ENCODE measurements at places on chromosomes 6 and 20.

DNA sequence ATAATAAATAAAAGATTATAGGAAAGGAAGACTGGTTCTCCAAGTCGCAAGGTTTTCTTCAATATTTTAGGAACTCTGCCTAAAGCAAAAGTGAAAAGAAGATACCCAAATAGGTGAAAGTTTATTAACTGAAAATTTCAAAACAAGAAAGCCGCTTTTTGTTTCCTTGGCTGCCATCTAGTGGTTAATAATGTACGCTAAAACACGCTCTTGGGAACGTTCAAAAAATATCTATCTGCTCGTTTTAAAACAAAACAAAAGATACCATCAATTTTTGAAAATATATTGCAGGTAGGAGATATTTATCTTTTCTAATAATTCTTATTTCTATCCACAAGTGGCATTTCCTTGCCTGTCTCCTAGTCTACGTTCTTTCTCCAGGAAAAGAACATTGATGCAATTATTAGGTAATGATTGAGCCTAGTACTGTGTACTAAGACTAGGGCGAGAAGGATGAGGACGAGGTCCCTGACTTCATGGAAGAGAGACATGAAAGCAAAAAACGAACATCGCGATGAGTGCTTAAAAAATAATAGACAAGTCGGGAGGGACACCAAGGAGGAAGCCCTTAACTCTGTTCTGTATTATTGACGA, 97.2 kb downstream of the SPTLC3 start:
- peak; percentile 10 for DNase-seq

DNA sequence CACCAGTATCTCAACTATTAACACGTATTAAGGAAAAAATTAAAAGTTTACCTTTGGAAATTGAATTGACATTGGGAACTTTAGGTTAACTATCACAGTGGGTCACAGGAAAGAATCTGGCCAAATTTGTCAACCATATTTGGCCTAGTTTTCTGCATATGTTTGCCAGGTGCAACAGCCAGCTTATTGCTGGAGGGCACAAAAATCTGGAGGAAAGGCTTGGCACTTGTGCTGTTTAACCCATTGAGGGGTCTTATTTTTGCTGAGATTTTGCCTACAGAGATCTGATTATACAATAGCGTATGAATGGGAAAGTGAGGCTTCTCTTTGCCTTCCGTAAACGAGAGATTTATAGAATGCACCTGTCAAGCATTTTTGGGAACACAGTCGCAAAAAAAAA, 190.4 kb downstream of the PRL start:
- no peak for DNase-seq

GRCh38 chr6:75481394-75481793, 12.2 kb downstream of the FILIP1 start:
- no peak for DNase-seq

GRCh38 chr6:52634211-52634610, 36.7 kb upstream of the TMEM14A start:
- DNase-seq, result no peak

DNA sequence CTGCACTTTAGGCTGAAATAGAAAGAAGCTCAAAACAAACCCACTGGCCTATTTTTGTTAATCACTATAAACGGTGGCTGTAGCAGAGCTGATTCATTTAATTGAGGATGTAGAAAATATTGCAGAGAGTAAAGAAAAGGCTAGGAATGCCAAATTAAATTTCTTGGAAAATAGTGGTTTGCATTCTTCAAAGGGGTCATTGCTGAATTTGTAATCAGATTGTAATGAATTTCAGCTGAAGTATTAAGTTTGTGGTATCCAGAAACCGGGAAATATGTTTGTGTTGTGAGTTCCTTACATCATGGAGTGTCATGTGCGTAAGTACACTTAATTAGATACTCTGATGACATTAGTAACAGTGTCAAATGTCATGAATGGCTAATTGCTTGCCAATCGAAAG, 203.0 kb downstream of the SAMD5 start:
- DNase-seq, result no peak

DNA sequence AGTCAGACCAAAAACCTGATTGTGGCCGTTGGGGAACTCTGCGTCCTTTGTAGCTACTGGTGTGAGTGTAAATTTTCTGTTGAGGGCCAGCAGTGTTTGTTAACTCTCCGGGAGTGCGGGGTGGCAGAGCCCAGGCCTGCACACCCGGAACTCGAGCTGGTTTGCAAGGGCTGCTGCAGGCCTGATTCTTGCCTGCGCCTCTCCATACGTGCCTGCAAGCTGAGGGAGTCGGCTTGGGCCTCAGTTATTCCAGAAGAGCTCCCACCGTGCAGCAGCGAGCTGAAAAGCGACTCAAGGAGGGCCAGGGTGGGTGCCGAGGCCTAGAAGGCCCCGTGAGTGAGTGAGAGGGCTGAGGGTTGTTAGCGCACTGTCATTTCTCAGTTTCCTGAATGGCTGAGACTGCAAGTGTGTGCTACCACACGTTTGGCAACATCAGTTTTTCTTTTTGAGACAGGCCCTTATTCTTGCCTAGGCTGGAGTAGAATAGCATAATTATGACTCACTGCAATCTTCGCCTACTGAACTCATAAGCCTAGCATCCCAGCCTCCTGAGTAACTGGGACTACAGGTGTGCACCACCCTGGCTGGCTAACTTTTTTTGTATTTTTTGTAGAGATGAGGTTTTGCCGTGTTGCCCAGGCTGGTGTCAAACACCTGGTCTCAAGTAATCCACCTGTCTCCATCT, 33.9 kb upstream of the KIF13A start:
- no peak for DNase-seq

DNA sequence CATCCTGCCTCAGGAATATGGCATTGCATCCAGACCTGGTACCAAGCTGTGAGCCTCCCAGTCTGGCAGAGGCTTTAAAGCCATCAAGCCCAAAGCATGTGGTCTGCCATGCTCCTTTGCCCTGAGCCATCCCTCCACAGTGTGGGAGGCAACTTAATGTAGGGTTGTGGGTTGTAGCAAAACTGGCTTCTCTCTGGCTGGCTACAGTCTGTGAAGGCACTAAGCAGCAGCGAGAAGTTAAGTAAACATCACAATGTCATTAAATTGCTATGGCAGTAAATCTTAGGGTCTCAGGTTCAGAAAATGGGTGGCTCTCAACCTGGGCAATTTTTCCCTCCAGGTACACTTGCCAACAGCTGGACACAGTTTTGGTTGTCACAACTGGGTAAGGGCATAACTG, 472.9 kb downstream of the PREX1 start:
- no peak for DNase-seq

DNA sequence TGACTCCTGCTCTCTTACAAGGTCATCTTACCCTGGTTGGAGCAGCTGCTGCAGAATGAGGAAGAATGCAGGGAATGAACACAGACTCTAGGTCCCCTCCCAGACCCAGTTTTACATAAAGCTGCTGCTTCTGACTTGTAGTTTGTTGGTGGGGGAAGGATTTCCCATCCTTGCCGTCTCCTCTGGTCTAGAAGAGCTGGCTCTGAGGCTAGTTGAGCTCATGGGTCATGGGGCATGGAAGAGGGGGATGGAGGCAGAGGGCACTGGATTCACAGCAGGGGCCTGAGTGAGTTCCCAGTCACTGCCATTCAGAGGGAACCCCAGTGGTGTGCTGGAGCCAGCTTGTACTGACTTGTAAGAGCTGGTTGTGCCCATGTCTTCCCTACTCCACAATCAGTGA, 9.2 kb upstream of the GUCA1A start:
- no peak for DNase-seq

GRCh38 chr6:10363911-10364310, 51.0 kb downstream of the TFAP2A start:
- DNase-seq, result no peak

DNA sequence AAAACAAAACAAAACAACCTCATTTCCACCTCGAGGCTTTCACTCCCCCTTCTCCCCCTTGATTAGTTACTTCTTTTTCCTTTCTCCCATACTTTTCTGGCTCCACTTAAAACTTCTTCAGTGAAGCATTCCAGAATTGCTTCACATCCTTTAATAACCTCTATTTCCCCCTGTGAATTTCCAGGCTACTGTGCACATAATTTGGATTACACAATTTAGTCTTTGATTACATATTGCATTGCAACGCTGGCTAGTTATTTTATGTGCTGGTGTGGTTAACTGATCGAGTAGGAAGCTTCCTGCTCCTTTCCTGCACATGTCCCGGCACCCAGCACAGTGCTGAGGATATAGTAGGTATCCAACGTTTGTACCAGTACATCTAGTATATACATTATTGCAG, 28.1 kb upstream of the EEF1E1 start:
- no peak for DNase-seq

- no peak for DNase-seq
Measured at GRCh38 chr6:4665489-4666417, 110.5 kb upstream of the CDYL start.

- no peak for DNase-seq
Measured at GRCh38 chr20:37490663-37491350, 30.2 kb upstream of the NNAT start.

GRCh38 chr6:35486005-35486925, 10.6 kb downstream of the TEAD3 start:
- DNase-seq, result no peak

- no peak for DNase-seq
Measured at GRCh38 chr6:109962271-109962670, 15.8 kb upstream of the GPR6 start.

DNA sequence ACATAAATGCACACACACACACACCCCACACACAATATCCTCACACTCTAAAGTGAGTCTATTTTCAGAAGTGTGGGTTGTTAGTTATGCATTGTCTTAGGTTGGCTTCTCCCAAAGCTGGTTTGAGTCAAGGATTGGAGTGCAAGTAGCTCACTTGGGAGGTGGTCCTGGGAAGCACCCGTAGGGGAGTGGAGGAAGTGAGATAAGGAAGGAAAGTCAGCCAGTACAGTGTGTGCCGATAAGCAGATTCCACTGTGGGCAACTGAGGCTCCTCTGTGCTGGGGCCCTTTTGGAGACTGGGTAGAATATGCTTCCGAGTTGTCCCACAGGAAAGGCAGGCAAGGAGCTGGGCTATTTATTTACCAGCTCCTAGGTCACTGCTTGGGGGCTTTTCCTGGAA, 67.2 kb downstream of the PLCB4 start:
- no peak for DNase-seq

DNA sequence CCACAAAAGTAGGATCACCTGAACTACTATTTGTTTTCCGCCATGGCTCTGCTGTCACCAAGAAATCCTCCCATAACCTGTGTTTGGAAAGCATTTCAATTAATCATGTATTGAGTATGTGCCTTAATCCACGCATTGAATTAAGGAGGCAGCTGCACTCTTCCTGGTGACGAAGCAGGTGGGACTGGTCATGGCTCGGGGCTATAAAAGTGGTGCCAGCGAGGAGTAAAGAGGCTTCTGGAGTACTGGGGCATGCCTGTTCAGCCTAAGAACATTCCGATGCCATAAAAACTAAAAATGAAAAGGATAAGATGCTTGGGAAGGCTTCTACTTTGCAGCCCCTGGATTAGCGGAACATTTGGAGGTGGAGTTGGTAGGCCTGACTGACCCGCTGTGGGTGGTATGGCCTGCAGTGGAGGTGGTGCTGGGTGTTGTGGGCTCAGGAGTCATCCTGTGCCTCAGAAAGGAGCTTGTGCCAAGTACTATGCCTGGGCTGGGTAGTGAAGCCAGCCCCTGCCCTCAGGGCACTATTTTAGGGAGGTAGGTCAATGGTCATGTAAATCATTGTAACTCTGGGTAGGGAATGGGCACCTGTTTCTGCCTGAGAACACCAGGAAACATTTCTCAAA, 110.5 kb downstream of the B3GAT2 start:
- no peak for DNase-seq

DNA sequence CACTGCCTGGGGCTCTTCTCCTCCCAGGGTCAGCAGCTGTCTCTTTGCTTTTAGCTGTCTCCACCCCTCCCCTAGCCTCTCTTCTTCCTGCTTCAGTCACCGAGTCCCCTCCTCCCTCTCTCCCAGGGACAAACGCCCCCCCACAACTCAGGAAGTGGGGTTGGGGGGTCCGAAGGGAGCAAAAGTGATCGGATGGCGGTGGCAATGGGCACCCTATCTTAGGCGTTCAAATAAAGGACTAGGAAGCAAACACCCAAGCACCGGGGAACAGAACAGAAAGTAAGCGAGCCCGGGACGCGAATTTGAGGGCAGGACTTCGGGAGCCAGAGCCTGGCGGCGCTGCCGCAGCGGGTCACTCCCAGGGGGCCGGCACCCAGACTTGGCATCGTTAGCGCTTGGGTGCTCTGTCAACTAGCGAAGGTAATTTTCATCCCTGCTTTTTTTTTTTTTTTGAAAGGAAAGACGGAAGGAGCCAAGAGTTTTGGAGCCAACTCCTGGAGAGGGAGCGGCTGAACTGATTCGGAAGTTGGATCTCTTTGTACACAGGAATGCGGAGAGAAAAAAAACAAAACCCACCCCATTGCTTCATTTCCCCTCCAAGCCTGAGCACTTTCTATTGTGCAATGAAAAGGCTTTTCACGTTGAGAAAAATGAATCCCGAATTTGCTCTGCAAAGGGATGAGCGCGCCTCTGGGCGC, 815 bp upstream of the ITPR3 start:
- peak; percentile 23 for DNase-seq

DNA sequence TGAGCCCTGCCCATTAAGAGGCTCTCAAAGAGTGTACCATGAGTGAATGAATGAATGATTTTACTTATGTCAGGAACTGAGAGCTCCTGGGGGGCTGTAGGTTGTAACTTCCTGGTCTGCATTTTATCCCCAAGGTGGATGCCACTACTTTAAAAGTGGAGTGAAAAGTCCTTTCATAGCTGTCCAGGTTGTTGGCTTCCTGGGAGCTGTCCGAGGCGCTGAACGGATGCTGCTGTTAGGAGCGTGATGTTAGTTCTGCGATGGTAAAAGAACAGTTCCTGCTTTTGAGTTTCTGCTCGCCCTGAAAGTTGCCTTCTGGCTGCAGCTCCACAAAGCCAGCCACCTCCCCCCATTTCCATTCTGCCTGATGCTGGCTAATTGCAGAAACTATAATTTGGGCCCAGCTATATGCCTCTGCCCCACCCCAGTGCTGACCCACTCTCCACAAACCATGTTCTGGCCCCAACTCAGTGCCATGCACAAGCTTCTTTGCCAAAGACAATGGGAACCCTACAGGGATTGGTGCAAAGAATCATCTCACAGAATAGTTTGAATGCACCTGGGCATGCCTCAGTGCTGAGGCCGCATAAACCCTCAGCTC, 330.9 kb upstream of the CDH4 start:
- DNase-seq, result no peak

GRCh38 chr6:23091795-23092194, 522.4 kb downstream of the HDGFL1 start:
- no peak for DNase-seq

DNA sequence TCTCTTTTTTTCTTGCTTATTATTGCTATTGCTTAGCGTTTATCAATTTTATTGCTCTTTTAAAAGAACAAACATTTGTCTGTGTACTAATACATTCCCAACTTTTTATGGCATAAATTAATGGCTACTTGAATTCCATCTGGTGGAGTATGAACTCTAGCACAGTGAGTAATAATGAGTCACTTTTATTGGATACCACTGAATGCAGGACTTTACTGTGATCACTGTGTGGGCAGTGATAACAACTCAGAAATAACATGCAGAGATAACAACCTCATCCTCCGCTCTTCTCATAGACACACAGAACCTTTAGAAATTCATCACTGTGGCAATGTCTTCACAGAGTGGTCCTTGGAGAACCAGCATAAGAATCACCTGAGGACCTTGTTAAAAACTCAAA, 174.9 kb upstream of the PRND start:
- no peak for DNase-seq

- no peak for DNase-seq
Measured at GRCh38 chr6:48419992-48420391, 309.0 kb upstream of the PTCHD4 start.

Data from CD4-positive, alpha-beta T cell treated with Interleukin-15 for 4 hours (primary cell).